ENCODE measurements at places on chromosomes 7 and 10. TPM values are rescaled to one million over a fixed set of nuclear protein-coding genes. Genes with fewer than 3 reads are reported as not detected.

Gene GJD4
- not detected for polyA plus RNA-seq

Gene FAM221A
- 44.1 TPM for polyA plus RNA-seq

Gene ZYX
- polyA plus RNA-seq, result 1.4 TPM

Gene FRA10AC1
- 48.6 TPM for polyA plus RNA-seq

Gene HOXA7
- polyA plus RNA-seq, result not detected

Gene LARP4B
- 11.4 TPM for polyA plus RNA-seq

Gene MMD2
- polyA plus RNA-seq, result 0.27 TPM

Gene LRGUK
- 0.24 TPM for polyA plus RNA-seq

Gene OR13A1
- not detected for polyA plus RNA-seq

Gene RAB19
- polyA plus RNA-seq, result not detected

Gene ABCB4
- not detected for polyA plus RNA-seq

Gene HOXA1
- polyA plus RNA-seq, result not detected

Gene PNLIP
- polyA plus RNA-seq, result not detected

Gene FBXL13
- 0.82 TPM for polyA plus RNA-seq

Gene GNG11
- polyA plus RNA-seq, result 4.7 TPM

Gene CLRN3
- polyA plus RNA-seq, result not detected

Gene NANOS1
- 1.4 TPM for polyA plus RNA-seq

Gene OR6B1
- polyA plus RNA-seq, result not detected

Gene CLDN4
- polyA plus RNA-seq, result not detected

Gene FKBP6
- polyA plus RNA-seq, result not detected

Gene ZNF800
- polyA plus RNA-seq, result 11.5 TPM

Gene VPS37D
- polyA plus RNA-seq, result not detected

Gene FXYD4
- not detected for polyA plus RNA-seq

Gene CTAGE8
- not detected for polyA plus RNA-seq

Gene CALML3
- polyA plus RNA-seq, result 0.17 TPM

Gene EPO
- polyA plus RNA-seq, result not detected

Gene KIF5B
- polyA plus RNA-seq, result 52.2 TPM

Gene MCM10
- polyA plus RNA-seq, result 0.12 TPM

Gene PDLIM1
- polyA plus RNA-seq, result not detected

Gene XPNPEP1
- 12.9 TPM for polyA plus RNA-seq

Gene SMKR1
- 4.8 TPM for polyA plus RNA-seq

Gene TMEM196
- polyA plus RNA-seq, result not detected

Gene TFR2
- 0.55 TPM for polyA plus RNA-seq

Gene CNNM1
- polyA plus RNA-seq, result 10.4 TPM

Gene THSD7A
- 40.7 TPM for polyA plus RNA-seq

Gene SKIDA1
- polyA plus RNA-seq, result 0.07 TPM

Gene CASP7
- polyA plus RNA-seq, result 0.10 TPM

Gene NUDT13
- polyA plus RNA-seq, result not detected

Gene SUN3
- not detected for polyA plus RNA-seq

Gene CROT
- polyA plus RNA-seq, result 4.4 TPM

Gene CDHR1
- 0.85 TPM for polyA plus RNA-seq

Gene PTN
- polyA plus RNA-seq, result 186 TPM

Gene TUBAL3
- polyA plus RNA-seq, result not detected

Gene IDI2
- not detected for polyA plus RNA-seq

Gene CCL26
- 2.1 TPM for polyA plus RNA-seq

Gene OR2A7
- polyA plus RNA-seq, result not detected

Gene FOXI2
- not detected for polyA plus RNA-seq
